ENCODE measurements at places on chromosomes 7 and 10. TPM values are rescaled to one million over a fixed set of nuclear protein-coding genes. Genes with fewer than 3 reads are reported as not detected.
A peak's percentile ranks its signal among the peaks of the same experiment; 100 is the strongest.

- DNase-seq, result no peak
Measured at GRCh38 chr7:96962221-96962885, 43.0 kb upstream of the DLX6 start.

DNA sequence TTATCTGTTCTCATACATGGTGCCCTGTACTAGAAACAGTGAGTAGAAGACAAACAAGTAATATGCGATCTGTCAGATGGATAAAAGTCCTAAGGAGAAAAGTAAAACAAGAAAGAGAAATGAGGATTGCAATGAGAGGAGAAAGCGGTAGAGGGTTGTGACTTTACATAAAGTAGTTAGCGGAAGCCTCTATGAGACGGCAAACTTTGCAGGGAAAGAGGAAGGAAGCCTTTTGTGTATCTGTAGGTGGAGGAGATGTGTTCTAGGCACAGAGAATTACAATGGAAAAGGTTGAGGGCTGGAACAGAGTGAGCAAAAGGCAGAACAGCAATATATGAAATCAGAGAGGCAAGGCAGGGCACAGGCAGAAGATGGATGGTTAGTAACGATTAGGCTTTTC, 150.4 kb upstream of the SEMA3E start:
- DNase-seq, result no peak

GRCh38 chr10:52216852-52217251, 97.2 kb upstream of the DKK1 start:
- peak; percentile 42 for DNase-seq

GRCh38 chr7:97871659-97872024, 566 bp downstream of the ASNS start:
- no peak for DNase-seq

DNA sequence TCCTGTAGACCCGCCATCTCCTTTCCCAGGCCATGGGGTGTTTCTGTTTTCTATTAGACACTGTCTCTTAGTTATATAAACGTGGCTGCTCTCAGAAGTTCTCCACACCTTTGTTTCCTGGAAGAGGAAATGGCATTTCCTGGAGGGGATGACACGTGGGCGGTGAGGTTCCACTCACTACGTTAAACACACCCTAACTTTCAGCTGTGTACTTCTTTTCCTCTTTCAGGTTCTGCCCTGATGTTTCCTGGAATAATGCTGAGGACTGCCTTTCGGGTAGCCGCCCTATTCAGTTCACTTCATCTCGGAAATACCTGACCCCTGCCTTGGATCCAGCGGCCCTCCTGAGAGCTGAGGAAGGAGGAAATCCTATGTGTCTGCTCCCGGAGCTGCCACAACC, 3.4 kb upstream of the PRKCQ start:
- no peak for DNase-seq

DNA sequence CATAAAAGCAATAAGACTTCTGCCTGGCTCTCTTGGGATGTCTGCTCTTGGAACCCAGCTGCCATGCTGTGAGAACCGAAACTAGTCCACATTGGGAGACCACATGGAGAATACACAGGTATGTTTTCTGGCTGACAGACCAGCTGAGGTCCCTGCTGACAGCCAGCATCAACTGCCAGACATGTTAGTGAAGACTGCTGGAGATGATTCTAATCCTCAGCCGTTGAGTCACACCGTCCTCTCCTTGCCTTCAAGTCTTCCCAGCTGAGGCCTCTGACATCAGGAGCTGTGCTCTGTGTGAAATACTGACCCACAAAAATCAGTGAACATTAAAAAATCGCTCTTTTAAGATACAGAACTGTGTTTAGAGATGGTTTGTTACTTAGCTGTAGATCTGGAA, 36.9 kb upstream of the AGR2 start:
- DNase-seq, result no peak

GRCh38 chr7:94190599-94191061, 186.5 kb upstream of the BET1 start:
- no peak for DNase-seq

DNA sequence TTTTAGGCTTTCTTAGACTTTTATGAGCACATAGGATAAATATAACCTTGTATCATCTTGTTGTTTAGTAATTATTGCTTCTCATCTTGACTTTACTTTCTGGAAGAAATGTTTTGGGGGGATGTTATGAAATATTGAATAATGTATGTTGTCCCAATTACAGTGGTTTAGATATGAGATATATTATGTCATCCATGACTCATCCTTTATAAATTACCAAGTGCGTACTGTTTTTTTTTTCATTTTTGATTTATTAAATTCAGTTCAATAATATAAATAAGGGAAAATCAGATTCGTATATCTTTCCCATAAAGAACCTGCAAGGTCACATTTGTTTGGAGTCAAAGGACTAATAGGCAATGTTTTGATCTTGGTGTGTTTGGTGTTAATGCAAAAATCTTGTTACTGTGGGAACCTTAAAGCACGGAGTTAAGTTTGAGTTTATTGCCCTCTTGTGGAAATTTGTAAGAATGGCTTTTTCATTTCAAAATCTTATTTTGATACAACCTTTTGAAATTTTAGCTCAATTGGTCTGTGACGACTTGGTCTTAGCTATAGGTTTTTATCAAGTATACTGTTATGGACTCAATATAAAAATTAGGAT, 108.6 kb downstream of the SRI start:
- peak; percentile 37 for DNase-seq

DNA sequence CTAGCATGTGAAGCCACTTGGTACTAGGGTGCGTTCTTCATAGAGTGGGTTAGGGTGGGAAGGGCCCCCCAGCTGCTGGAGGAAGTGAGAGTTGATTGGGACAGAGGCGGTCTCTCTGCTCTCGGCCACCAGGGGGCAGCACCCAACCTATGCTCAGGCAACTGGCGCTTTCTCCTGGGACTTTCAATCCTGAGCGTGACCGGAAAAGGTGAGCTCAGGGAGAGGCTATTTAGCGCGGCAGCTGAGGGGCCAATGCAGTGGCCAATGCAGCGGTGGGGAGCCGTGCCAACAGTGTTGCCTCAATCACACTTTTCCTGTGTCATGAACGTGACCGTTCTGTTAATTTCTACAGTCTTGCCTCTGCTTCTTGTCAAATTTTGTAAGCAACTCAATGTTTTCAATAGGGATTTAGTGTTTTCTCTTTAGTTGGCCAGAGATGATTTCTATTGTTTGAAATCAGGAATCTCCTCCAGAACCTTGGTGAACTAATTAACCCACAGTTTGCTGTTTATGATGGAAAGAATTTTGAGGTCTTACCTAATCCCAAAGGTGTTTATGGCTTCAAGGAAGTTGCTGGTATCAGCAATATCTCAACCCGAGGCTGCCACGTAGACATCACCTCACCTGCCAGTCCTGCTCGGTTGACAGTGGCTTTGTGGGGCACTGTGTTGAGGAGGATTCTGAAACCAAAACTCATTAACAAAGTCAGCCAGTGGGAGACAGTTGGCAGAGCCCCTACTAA, 67.9 kb upstream of the PDZD8 start:
- DNase-seq, result no peak

GRCh38 chr7:17963281-17963680, 23.0 kb upstream of the SNX13 start:
- DNase-seq, result no peak

GRCh38 chr7:115260381-115260780, 338.5 kb downstream of the MDFIC start:
- no peak for DNase-seq

- no peak for DNase-seq
Measured at GRCh38 chr10:132663666-132664365, 122.1 kb downstream of the NKX6-2 start.

DNA sequence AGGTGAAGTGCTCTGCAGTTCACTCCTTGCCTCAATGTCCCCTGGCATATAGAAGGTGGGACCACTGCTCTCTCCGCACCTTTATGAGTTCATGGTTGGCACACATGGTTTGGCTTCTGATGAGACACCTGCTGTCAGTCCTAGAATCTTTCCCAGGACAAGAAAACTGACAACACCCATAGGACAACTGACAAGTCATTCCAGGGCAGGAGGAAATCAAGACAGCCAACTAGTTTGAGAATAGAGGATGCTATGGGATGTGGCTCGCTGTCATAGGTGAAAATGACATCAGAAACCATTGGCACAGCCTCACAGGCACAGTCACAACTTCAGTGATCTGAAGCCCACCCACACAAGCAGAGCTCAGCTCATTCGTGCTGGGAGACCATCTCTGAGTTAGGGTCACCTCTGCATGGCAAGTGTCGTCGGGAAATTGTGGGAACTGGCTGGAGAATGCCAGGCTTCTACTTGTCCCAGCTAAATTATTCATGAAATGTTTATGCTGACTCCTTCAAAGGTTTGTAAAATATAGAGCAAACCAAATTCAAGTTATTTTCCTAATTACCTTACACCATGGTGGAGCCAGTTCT, 762.4 kb downstream of the GRID1 start:
- no peak for DNase-seq

- DNase-seq, result no peak
Measured at GRCh38 chr10:98269435-98269912, 1.5 kb upstream of the LOXL4 start.

- DNase-seq, result no peak
Measured at GRCh38 chr10:30882281-30882680, 149.4 kb downstream of the ZNF438 start.

GRCh38 chr7:72281308-72281707, 130.8 kb downstream of the CALN1 start:
- no peak for DNase-seq

- DNase-seq, result no peak
Measured at GRCh38 chr7:55185941-55186609, 167.3 kb downstream of the EGFR start.

GRCh38 chr7:149494738-149495368, 2.8 kb downstream of the ZNF746 start:
- no peak for DNase-seq

DNA sequence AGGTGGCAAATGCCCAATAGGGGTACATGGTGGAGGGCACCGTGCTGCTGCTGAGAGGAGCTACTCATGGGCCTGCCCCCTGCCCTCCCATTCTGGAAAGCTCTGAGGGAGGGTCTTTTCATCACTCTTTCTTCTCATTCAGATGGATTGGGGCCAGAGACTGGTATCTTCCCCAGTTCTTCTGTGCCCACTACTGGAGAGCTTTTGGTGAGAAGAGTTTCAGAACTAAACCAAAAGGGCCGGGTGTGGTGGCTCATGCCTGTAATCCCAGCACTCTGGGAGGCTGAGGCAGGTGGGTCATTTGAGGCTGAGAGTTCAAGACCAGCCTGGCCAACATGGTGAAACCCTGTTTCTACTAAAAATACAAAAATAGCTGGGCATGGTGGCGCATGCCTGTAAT, 12.5 kb downstream of the ADRA2A start:
- no peak for DNase-seq

DNA sequence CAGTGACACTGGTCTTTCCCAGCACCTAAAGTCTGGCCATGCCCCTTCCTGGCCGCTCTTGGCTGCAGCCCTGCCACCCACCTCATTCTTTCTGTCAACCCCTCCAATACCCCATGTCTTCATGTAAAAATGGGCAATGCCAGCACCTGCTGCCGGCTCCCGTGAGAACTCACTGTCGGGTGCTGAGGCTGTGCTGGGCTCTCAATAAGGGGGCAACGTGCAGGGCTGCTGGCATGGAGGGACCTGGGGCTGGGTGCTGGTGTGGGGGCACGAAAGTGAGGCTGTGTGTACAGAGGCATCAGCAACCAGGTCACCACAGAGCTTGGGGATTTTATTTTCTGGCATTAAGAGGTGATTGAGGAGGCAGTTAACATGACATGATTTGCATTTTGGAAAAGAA, 65.3 kb downstream of the ALOX5 start:
- DNase-seq, result no peak

The GHRHR gene
- not detected for total RNA-seq

The RTKN2 gene
- total RNA-seq, result 12.2 TPM

The CRCP gene
- 33.2 TPM for total RNA-seq

The PKD2L1 gene
- total RNA-seq, result not detected

The TEX47 gene
- not detected for total RNA-seq

The TRPV6 gene
- 0.74 TPM for total RNA-seq

The PRLHR gene
- total RNA-seq, result 0.48 TPM

The MKLN1 gene
- total RNA-seq, result 133 TPM

The STK31 gene
- 0.90 TPM for total RNA-seq

The TMEM139 gene
- 2.1 TPM for total RNA-seq

The CALML3 gene
- not detected for total RNA-seq
